Erythroblast (primary cell): ENCODE measurements at places on chromosomes 13 and 19.
A peak's percentile ranks its signal among the peaks of the same experiment; 100 is the strongest.

- DNase-seq: peak; percentile 5
These were observed 147.5 kb upstream of the OBI1 start for GRCh38 chr13:78806457-78806856.

GRCh38 chr19:33296488-33296971 is 5.8 kb downstream of the CEBPA start:
- DNase-seq: no peak

DNA sequence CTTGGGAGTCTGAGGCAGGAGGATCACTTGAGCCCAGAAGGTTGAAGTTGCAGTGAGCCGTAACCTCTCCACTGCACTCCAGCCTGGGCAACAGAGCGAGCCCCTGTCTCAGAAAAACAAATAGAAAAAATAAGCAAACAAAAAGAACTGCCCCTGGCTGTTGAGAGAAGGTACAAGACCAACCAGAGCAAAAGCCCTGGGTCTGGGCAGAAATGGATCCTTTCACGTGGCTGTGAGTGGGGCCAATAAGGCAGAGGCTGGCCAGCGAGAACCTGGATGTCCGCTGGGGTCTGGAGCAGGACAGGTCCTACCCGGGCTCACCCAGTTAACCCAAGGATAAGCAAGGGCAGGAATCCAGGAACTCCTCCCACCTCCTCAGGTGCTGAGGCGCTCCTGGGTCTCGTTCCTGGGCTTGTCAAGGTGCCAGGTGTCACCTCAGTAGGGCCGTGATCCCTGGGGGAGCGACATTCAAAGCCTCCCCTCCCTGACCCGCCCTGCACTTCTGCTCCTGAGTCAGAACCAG is 4.7 kb upstream of the SLC5A5 start:
- DNase-seq: no peak

- peak; percentile 21 for DNase-seq
These were observed 25.3 kb downstream of the TM9SF2 start for GRCh38 chr13:99526549-99526948.

GRCh38 chr19:29283366-29283765 is 70.4 kb upstream of the UQCRFS1 start:
- DNase-seq: no peak

DNA sequence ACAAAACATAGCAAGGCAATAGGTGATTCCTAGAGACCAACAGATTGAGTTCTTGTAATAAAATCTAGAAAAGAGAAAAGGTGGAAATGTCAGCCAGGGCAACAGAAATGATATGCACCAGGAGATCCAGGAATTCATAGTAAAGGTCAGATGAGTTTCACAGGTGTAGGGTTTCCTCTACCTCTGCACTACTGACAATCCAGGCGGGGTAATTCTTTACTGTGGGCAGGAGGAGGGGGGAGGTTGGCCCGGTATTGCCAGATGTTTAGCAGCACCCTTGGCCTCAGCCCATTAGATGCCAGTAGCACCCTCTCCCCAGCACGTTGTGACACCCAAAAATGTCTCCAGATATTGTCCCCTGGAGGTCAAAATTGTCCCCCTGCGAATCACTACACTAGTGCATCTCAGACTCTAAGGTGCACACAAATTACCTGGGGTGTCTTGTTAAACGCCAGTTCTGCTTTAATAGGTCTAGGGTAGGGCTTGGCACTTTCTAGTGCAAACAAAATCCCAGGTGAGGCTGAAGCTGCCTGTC is 3.5 kb upstream of the UBAC2 start:
- no peak for DNase-seq

DNA sequence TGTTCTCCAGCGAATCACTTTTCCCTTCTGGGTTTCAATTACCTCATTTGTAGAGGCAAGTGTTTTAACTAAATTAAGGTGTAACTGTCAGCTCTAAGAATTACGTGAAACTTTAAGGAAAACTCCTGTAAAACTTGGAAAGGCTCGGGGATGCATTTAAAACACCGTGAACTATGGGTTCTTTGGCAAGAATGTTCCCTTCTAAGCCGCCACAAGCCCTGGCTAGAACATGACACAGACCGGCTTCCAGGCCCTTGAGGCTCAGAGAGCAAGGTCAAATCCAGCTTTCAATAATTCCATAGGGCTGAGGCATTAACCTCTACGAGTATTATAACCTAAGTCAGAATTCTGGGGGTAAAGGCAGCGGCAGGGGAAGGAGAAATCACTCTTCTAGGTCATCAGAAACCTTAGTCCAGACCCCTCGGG is 685 bp downstream of the VWA8 start:
- DNase-seq: no peak

DNA sequence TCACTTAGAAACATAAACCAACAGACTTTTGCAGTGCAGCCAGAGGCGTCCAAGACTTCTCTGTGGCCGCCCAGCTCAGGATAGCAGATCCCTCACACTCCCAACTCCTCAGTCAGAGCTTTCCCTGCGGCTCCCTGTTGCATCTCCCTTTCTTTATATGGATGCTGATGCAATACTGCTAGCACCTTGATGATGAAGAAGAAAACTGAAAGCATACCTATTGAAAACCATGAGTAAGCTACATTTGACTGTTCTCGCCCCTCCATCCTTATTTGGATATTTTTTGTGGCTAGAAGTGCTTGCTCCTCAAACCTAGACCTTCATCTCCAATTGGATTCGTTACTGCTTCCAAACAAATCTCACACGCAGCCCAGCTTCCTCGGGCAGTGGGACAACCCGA is 57.3 kb upstream of the UBL3 start:
- DNase-seq: no peak

GRCh38 chr19:1699998-1700732 is 47.8 kb upstream of the TCF3 start:
- DNase-seq: no peak

DNA sequence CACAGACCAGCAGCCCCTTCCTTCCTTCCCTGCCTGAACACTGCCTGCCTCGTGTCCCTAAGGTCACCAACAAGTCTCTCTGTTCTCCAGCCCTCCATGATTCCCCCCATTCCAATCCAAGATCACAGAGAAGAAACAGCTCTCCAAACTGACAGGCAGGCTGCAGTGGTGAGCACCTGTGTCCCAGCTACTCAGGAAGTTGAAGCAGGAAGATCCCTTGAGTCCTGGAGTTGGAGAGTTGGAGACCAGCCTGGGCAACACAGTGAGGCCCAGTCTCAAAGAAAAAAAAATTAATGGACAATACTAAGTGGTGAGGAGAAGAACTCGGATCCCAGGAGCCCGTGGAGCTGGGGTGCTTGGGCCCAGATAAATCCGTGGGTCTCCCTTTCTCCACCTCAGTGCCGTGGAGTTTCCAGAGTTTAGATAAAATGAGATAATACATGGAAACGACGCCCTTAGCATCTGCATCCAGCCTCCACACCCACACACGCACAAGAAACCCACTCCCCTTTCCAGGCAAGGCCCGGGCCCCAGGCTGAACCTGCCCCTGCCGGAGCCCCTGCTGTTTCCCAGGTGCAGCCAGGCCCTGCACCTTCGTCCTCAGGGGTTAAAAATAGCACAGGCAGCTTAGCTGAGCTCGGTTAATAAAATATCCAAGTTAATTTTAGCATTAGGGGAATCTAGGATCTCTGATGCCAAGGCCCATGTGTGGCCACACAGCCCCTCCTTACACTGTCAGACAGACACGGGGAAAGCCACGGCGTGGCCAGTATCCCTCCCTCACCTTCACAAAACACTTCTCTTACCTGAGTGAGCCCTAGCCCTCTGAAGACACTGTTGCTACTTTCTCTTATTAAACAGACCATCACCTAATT is 4.7 kb downstream of the RASA3 start:
- DNase-seq: no peak

DNA sequence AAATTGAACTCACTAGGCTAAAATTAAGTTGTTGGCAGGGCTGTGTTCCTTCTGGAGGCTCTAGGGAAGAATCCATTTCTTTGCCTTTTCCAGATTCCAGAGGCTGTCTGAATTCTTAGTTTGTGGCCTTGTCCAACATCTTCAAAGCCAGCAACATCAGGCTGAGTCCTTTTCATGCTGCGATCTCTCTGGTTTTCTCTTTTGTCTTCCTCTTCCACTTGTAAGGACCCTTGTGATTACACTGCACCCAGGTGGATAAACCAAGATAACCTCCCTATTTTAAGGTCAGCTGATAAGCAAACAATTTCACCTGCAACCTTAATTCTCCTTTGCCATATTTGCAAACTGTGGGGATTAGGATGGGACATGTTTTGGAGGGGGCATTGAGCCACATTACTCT is 11.5 kb downstream of the UTP14C start:
- DNase-seq: no peak

DNA sequence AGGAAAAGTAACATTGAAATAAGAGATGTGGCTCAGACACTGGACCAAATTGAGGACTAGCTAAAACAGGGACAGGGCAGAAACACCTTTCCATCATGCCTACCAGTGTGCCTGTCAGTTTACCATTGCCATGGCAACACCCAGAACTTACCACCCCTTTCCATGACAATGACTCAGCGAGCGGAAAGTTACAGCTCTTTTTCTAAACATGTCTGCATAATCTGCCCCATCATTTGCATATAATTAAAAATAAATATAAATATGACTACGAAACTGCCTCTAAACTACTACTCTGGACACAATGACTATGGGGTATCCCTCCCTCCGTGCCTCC is 96.0 kb downstream of the UBL3 start:
- DNase-seq: peak; percentile 33

DNA sequence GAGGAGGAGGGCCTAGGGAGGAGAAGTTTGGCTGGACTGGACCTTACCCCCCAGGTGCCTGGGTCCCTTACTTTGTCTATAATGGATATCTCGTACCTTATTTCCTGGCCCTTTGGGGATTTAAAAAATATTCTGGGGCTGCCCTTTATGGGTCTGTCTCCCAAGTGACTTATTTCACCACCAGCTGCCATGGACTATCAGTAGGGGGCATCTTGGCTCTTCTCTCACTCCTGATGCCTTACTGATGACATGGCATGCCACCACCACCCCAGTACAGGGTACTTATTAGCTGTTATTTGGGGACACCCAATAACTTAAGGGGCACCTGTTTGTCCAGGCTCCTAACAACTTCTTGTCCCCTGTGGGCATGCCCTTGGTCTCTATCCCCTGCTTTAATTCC is 38.0 kb downstream of the NFIX start:
- DNase-seq: peak; percentile 41

DNA sequence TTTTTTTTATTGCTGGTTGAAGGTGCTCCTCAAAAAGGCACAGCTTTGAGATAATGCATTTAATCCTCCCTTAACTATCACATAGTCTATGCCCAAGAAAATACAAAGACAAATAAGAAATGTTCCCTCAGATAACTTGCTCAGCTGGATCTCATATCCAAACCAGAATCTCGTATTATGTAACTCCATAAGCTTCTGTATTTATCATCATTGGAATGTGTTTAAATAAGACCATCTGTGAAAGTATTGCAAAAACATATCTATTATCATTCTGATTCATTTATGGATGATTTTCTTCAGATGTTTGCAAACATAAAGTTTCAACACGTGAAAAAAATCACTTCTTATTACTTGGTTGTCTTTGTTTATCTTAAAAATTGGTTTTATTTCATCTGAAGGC is 190.9 kb downstream of the IRS2 start:
- no peak for DNase-seq

GRCh38 chr13:25018729-25019115 is 77.2 kb upstream of the PABPC3 start:
- peak; percentile 61 for DNase-seq

DNA sequence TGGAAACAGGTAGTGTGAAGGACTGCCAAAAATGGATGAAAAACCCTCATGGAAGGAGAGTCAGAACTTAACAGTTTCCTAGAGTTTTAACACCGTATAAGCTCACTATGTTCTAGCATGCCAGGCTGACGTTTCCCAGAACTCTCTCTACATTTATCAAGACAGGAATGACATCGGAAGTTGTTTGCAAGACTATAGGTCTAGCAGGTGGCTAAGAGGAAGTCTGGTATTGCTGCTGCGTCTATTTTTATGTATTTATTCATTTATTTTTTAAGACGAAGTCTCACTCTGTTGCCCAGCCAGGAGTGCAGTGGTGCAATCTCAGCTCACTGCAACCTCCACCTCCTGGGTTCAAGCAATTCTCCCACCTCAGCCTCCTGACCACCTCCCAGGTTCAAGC is 20.5 kb upstream of the ARL11 start:
- no peak for DNase-seq

DNA sequence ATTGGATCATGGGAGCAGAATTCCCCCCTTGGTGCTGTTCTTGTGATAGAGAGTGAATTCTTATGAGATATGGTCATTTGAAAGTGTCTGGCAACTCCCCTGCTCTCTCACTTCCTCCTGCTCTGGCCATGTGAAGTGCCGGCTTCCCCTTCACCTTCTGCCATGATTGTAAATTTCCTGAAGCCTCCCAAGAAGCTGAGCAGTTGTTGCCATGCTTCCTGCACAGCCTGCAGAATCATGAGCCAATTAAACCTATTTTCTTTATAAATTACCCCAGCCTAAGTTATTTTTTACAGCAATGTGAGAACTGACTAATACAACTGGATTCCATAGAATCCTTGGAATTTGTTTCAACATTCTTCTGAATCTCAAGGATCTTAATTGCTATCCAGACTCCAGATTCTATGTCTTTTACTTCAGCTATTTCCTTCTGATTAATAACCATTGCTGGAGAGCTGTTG is 328.1 kb downstream of the SLITRK5 start:
- DNase-seq: no peak

DNA sequence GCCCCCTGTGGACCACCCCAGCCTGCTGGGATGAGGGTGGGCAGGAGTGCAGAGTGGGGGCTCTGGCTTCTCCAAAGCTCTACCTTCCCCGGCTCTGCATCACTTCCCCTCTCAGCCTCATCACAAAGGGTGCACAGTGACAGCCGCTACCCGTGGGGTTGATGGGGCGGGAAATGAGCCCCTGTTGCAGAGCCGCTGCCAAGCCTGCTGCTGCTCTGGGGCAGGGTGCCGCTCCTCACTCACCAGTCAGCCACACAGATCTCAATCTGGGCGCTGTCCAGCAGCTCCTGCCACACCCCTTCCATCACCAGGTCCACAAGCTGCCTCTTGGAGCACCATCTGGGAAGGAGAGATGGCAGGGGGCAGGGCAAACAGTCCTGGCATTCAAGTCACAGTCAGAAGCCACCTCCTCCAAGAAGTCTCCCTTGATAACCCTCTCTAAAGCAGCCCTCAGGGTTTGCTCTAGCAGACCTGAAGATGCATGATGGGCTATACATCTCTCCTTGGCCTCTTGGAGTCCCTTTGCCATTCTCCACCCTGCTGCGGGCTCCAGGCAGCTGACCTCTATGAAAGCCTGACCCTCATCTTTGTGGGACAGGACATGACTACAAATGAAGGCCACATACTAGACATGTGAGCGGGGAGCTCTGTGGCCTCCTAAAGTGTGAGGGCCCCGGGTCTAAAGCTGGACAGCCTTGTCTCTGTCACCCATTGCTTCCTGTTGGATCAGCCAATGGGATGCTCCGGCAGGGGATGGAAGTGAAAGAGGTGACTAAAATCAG is 15.7 kb downstream of the MRPS12 start:
- DNase-seq: no peak
